ENCODE measurements at places on chromosomes 1 and 21. TPM values are rescaled to one million over a fixed set of nuclear protein-coding genes. Genes with fewer than 3 reads are reported as not detected.

DNA sequence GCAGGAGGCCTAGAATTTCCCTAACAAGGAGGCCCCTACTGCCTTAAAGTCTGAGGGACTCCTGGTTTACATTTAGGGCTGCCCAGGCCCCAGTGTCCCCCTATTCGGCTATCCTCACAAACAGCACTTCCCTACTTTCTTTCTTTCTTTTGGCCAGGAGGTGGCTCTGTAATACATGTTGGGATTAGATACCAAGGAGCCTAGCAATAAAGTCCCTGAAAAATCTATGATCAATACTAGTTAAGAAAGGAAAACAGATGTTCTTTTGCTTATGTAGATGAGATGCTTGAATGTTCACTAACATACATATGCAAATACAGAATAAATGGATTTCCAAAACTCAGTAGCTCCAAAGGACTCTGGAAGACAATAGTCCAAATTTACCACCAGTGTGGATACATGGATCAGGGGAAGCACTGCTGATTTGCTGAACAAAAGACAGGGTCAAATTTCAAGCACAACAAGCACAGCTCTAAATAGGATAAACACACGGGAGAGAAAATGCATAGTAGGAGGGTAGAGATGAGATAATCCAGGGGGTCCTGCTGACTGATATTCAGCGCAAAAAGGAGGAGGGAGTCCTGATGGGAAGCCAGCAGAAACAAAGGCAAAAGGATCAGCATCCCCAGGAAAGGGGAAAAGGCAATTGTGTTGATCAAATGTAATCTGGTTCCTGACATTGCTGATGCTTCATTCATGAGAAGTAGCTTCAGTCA, 240.0 kb downstream of the NUF2 start:
- DNase-seq: no peak

GRCh38 chr1:42730988-42731387, 9.0 kb downstream of the CLDN19 start:
- no peak for DNase-seq

- DNase-seq: no peak
These were observed 4.5 kb downstream of the DHCR24 start for GRCh38 chr1:54882519-54882918.

DNA sequence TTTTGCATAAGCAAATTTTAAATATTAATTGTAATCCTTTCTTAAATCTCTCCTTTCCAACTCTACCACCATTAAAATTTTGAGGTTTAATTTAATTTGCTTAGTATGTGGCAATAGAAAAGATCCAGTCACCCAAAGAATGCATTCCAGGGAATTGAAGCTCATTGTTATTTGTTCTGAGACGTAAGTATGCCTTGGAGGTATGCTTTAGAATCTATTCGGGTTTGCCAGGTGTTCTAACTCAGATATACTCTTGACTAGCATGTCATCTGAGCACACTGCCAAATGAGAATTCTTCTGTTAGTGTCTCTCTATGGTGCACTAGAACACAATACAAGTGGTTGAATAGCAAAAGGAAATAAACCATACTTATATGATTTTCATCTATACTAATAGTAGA, 813.6 kb upstream of the ADGRL2 start:
- DNase-seq: no peak

DNA sequence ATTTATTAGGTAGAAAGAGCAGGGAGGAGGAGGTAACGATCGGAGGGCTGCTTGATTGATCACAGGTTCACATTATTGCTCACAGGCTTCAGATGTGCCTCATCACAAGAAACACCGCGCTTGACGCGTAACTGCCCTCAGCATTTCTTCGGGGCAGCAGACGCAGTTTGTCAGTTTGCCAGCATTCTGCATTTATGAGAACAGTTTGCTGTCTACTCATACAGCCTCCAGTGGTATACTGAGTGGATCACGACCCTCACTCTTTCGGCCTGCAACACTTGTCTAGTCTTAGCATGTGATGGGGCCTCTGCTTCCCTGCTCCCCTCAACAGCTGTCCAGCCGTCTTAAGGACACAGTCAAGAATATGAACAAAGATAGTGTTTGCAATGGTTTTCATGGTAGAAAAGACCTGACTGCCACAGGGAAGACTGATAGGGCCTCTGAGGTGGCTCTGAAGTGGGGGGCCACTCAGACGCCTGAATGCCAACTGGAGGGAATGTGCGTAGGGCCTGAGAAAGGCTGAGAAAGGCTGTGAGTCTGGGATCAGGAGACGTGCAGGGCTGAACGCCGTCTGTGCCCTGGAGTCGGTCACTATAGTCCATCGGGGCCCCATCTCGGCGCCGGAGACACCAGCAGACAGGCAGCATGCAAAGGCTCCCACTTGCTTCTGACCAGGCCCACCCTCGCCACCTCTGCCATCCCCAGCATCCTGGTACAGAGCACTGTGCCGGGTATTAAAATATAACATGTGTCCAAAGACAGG, 45.0 kb downstream of the UBE2G2 start:
- no peak for DNase-seq

The PDC gene
- total RNA-seq: not detected

The PROK1 gene
- not detected for total RNA-seq

The HSD11B1 gene
- total RNA-seq: 11.6 TPM

DNA sequence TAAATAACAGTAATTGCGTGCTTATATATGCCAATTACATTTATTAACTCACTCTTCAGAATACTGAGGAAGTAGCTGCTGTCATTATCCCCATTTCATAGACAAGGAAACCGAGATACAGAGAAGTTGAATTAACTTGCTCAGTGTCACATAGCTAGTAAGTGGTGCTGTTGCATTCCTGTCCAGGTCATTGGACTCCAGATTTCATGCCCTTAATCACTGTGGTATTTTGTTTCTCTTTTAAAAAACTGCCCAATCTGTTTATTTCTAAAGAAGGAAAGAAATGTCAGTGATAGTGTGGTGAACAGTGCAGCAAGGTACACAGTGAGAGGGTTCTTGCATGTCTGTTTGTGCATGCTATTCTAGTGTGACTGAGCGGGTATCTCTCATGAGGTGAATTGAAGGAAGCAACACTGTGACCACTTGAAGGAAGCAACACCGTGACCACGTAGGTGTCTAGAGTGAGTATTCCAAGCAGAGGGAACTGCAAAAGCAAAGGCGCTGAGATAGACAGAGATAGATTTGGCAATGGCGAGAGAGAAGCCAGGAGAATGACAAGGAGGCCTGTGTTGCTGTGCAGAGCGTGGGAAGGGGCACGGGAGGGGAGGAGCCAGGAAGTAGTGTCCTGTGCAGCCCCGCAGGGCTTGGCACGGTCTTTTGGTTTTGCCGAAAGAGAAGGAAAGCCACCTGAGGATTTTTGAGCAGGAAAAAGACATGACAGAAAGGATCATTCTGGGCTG, 95.9 kb downstream of the CAMTA1 start:
- DNase-seq: no peak

The GON4L gene
- 46.9 TPM for total RNA-seq

The TFF2 gene
- total RNA-seq: not detected

The NUF2 gene
- 0.92 TPM for total RNA-seq

DNA sequence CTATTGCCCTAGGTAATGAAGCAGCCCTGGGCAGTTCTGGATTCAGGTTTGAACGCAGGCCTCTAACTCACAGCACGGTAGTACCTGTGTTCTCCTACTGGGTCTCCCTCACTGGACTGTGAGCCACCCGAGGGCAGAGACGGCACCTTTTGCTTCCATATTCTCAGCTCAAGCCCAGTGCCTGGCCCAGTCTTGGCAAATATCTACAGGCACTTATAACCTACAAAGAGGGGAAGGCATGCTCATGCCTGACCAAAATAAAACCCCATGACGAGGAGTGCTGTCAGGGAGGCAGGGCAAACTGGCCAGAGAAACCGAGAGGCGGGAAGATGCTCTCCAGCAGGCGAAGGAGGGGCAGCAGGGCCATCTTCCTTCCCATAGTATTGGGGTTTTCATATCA, 91.1 kb downstream of the DDX20 start:
- DNase-seq: no peak

The BLACAT1 gene
- 1.0 TPM for total RNA-seq

GRCh38 chr1:117013309-117013858, 11.8 kb downstream of the CD101 start:
- no peak for DNase-seq

The LENEP gene
- total RNA-seq: not detected

- peak; percentile 77 for DNase-seq
These were observed 15.6 kb upstream of the TTLL10 start for GRCh38 chr1:1157914-1158710.

The CYP4B1 gene
- total RNA-seq: 210 TPM

DNA sequence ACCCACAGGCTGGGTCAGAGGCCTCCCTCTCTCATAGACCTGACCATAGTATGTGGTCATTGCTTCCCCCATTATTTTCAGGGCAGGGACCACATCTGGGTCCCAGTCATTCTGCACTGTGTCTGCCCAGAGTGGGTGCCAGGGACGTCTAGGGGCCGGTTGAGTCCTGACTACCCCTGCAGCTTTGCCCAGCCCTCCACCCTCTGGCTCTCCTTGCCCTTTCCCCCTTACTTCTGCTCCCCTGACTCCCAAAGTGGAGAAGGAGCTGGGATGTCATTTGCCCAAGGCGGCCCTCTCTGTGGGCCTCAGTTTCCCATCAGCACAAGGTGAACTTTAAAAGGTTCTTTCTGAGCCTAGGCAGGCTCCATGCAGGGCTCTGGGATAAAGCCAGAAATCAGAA, 4.3 kb upstream of the TTC22 start:
- DNase-seq: no peak

The S100A9 gene
- 911 TPM for total RNA-seq

DNA sequence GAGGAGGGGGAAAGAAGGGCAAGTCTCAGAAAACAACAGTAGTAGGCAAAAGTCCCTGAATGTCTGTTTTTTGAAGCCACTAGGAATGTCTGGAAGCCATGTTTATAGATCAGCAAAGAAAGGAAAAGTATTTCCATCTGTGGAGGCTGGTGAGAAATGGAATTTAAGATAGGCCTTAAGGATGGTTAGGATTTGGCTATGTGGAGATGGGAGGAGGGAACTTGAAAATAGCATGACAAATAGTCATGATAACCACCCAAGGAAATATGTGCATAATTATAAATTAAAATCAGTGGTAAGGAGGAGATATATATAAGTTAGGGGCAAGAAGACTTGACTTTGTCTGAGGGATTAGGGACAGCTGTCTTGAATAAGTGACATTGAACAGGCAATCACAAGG, 33.8 kb upstream of the FGGY start:
- no peak for DNase-seq

The OR2T33 gene
- not detected for total RNA-seq

DNA sequence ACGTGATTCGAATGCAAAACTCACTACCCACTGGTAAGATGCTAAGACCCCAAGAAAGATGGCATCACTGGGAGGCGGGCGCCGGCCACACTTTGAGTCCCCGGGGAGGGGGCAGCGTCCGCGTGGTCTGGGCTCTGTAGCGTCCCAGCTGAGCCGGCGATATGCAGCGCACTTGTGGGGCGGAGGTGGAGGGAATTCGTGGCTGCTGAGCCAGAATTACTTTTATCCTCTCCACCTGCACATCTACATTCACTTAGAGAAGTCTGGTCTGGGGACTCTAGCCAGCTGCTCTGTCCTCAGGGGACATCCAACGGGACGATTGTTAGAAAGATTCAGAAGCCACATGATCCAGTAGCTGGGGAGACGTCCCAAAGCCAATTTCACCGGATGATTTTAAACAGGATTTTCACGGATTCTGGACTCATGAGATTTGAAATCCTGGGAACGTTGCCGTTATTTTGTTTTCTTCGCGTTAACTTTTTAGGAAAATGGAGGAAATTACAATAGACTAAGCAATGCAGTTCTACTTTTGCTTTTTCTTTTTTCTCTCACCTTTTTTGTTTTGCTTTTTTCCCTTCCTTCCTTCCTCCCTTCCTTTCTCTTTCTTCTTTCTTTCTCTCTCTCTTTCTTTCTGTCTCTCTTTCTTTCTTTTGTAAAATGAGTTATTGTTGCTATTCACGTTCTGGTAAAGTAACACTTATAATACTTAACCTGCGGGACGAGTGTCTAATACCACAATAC, 1.3 kb downstream of the JAM2 start:
- no peak for DNase-seq

- DNase-seq: no peak
These were observed 17.8 kb upstream of the RSBN1 start for GRCh38 chr1:113830039-113830438.

The CRYBG2 gene
- 2.1 TPM for total RNA-seq

GRCh38 chr1:102863704-102864103, 244.6 kb downstream of the COL11A1 start:
- DNase-seq: no peak

GRCh38 chr1:209641832-209642172, 10.4 kb downstream of the LAMB3 start:
- DNase-seq: peak; percentile 69

DNA sequence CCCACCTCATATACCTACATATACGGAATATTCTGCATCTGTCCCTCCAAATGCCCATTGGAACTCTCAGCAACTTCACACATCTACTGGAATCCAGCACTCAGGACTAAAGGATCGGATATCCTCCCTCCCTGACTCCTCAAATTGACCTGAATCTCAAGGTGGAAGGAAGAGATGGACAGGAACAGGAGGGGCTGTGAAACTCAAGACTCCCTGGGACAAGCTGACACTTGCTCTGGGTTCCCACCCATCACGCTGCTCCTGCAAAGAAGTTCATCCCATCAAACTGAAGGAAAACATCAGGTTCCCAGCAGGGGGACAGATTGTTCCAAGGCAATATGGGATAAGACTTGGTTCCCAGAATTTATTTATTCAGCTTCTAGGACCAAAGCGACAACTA, 30.3 kb upstream of the TIAM1 start:
- DNase-seq: no peak

- no peak for DNase-seq
These were observed 126.7 kb downstream of the FOXD2 start for GRCh38 chr1:47564570-47564969.

- peak; percentile 87 for DNase-seq
These were observed 1.9 kb upstream of the GNAI3 start for GRCh38 chr1:109546311-109547109.

GRCh38 chr21:29246614-29247013, 52.1 kb upstream of the BACH1 start:
- no peak for DNase-seq

- DNase-seq: no peak
These were observed 674 bp upstream of the TTC4 start for GRCh38 chr1:54714881-54715492.

DNA sequence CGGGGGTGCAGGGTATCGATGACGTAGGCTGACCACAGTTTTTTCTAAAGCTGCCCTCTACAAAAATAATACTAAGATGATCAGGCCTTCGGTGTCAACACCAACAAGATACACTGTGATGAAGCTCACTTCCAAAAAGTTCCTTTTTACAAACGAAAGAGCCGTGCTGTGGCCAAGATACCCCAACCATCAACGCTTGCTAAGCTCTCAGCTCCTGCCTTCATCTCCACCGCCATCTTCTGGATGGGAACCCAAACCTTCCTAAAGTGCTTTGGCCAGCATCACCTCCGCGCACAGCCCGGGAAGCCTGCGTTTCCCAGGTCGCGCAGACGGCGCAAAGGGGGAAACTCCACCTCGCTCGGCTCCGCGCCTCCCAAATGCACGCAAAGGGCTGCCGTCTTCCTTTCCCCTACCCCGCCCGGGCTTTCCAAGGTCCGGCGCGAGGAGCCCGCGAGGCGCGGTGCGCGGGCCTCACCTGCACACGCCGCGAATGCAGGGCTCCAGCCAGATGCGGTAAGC, 541 bp downstream of the USP48 start:
- peak; percentile 70 for DNase-seq
